ENCODE measurements at places on chromosomes 12 and 14.

DNA sequence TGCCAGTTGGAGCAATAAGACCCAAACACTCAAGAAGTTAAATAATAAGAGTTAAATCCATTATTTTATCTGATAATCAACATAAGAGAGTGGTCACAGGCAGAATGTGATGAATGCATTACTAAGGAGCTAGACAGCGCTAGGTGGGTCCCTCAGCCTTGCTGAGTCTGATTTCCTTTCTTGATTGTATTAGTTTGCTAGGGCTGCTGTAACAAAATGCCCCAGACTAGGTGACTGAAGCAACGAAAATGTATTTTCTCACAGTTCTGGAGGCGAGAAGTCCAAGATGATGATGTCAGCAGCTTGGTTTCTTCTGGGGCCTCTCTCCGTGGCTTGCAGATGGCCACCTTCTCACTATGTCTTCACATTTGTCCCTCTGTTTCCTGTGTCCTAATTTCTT is 8.2 kb upstream of the CCDC177 start:
- no peak for DNase-seq

- peak; percentile 6 for DNase-seq
Measured at GRCh38 chr12:3753544-3754284, 805 bp upstream of the CRACR2A start.

DNA sequence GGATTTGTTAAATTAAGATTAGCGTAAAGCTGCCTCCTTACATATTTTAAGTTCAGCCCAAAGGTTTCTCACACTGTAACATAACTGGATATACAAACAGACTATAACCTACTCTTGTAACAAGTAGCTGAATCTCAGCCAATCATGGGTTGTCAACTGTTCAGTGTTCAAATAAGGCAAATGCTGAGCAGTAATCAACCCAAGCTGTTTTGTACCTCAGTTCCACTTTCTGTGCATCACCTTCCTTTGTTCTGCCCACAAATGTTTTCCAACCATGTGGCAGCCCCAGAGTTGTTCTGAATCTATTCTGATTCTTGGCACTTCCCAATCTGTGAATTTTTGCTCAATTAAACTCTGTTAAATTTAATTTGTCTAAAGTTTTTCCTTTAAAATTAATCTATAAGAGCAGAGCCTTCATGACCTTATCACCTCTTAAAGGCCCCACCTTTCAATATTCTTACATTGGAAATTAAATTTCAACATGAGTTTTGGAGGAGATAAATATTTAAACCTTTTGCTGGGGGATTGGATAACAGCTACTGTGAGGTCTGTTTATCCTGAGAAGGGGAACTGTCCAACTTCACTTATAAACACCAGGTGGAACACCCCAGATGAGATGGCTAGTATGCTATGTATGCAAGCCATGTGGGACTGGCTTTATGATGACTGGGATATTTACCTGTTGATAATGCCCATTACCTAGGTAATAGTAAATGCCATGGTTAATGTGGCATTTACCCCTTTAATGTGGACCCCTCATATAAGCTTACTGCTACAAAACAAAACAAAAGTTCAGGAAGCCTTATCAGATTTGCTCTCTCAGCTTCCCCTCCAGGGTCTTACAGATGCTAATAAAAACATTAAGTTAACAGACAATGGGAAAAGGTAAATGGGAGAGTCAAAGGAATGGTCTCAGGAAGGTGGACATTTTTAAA is 42.2 kb upstream of the ARID2 start:
- no peak for DNase-seq

GRCh38 chr12:5335069-5335468 is 96.8 kb upstream of the NTF3 start:
- DNase-seq = no peak

GRCh38 chr14:99380402-99380801 is 100.3 kb downstream of the SETD3 start:
- DNase-seq = no peak

GRCh38 chr12:26277506-26278246 is 82.3 kb downstream of the SSPN start:
- no peak for DNase-seq

- no peak for DNase-seq
Measured at GRCh38 chr12:16605642-16606116, 283 bp downstream of the LMO3 start.

DNA sequence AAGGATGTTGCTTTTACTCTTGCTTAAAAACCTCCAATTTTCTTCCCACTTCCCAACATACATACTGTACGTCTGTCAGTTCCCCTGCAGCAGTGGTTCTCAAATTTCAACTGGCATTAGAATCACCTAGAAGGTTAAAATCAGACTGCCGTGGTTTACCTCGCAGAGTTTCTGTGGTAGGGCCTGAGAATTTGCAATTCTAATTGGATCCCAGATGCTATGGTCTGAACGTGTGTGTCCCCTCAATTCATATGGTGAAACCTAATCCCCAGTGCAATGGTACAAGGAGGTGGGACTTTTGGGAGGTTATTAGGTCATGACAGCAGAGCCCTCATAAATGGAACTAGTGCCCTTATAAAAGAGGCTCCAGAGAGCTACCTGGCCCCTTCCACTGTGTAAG is 226.9 kb downstream of the CRADD start:
- DNase-seq = no peak

DNA sequence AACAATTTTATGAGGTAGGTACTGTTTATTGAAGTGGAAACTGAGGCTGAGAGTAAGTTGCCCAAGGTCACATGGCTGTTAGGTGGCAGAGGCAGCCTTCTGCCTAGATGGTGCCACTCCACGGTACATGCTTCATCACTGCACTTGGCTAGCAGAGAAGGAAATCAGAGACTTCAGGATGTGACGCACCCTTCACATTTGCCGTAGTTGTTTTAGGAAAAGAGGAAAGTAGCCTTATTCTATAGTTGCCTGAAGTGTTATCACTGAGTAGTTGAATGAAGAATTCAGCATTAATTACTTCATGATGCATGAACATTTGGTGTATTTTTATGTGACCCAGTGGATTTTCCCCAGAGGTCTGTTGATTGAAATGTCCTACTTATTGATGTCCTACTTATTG is 55.7 kb downstream of the ERC1 start:
- no peak for DNase-seq

GRCh38 chr12:129753586-129753985 is 150.2 kb downstream of the TMEM132D start:
- no peak for DNase-seq

DNA sequence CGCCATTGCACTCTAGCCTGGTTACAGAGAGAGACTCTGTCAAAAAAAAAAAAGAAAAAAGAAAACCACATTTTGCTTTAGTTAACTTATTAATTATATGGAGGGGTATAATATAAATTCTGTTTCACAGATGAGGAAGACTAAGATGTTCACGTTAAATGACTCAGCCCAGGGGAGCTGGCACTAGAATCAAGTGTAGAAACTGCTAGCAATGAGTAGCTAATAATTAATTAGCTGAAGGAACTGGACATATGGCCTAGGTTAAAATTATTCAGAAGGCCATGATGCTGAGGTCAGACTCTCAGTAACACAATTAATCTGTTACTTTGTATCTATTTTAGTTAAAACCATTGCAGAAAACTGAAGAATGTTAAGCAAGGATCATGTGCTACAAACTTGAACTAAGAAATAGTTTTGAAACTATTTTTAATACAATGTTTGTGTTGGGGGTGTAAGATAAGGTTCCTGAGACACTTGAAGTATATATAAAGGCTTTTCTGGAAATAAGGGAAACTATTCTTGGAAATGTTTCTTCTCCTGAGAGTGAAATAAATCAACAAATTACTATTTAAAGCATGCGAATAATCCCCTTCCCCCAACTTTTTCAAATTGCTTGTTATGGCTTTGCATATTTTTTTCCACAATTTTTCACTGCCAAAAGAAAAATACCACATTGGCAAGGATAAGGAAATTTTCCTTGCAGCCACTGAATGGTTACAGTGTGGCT is 589.3 kb downstream of the SOX5 start:
- DNase-seq = no peak

DNA sequence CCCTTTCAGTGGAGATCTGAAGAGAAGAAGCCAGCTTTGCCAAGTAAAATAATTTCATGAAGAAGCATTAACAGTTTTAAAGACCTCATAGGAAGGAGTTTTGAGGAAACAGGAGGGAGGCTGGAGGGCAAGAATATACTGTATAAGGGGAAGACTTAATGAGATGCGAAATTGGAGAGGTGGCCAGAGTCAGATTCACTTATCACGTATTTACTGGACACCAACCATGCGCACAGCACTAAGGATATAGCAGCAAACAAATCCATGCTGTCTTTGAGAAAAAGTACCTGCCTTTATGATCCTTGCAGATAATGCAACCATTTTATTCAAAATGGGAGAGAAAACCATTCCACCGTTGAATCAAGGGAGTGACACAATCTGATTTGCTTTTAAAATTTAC is 100.3 kb downstream of the ERC1 start:
- DNase-seq = no peak

DNA sequence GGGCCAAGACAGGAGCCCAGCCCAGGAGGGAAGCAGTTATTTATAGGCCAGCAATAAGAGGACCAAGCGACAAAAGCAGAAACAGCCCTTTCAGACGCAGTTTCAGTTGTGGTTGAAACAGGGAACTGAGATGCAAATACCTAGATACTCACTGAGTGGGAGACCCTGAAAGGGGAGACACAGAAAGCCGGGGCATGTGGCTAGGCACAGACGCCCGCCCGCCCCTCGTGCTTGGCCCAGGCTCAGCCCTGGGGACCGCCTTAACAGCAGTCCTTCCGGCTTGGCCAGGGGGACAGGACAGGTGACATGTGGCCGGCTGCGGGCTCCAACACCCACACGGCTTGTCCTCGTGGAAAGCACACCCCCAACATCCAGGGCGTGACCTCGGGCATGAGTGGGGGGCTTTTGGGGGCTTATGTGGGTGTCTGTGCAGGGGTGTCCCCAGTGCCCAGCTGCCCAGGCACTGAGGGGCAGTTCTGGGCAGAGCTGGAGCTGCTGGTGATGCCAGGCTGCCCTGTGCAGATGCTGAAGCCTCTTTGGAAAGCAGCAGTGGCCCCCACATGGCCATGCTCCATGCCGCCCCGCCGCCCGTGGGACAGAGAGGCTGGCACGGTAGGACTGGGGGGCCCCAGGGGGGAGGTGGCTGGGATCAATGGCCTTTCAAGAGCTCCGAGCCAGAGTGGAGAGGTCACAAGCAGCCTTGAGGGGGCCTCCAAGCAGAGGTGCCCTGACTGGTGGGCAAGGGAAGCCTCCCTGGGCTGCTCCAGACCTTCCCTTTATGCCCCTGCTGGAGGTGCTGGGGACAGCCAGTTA is 2.1 kb downstream of the PLD4 start:
- DNase-seq = peak; percentile 49

GRCh38 chr12:4246116-4246515 is 27.4 kb upstream of the CCND2 start:
- DNase-seq = no peak

DNA sequence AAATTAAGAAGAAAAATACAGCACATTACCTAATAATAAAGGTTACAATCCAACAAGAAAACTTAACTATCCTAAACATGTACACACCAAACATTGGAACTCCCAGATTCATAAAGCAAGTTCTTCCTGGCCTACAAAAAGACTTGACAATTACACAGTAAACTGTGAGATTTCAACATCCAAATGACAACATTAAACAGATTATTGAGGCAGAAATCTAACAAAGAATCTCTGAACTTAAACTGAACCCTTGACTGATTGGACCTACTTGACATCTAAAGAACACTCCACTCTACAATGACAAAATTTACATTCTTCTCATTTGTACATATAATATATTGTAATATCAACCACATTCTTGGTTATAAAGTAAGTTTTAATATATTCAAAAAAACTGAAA is 1341.3 kb downstream of the LRFN5 start:
- DNase-seq = no peak

DNA sequence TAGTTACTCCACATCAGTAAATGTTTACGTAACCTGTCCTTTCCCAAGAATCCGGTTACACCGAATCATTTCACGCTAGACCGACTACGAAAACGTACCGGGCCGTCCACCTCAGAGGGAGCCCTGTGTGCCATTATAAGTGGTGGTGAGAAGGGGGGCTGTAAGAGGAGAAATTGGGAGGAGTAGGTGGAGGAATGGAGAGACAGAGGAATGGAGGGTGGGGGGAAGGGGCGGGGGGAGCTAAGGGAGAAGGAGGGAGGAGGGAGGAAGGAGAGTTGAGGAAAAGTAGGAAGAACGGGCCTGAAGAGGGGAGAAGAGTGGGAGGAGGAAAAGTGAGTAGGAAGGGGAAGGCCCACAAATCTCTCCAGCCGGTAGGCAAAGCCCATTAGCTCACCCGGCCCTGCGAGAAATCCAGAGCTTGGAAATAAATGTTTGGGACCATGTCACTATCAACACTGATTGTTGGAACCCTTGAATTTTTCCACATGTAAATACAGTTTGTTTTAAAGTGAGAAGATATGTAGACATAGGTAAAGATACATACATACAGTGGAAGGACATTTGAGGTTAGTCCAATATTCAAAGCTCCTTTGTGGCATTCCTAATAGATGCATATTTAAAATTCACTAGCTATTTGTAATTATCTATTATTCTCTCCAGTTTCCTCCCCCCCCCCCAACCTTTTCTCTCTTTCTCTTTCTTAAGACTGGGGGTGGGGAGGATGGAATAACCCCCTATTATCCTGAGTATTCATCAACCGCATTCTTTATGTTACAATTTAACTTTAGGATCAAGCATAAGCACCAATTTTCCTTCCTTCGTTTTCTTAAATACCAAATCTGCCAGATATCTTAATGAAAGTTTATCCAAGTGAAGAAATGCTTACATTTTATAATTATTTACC is 2.1 kb upstream of the FOXG1 start:
- no peak for DNase-seq

DNA sequence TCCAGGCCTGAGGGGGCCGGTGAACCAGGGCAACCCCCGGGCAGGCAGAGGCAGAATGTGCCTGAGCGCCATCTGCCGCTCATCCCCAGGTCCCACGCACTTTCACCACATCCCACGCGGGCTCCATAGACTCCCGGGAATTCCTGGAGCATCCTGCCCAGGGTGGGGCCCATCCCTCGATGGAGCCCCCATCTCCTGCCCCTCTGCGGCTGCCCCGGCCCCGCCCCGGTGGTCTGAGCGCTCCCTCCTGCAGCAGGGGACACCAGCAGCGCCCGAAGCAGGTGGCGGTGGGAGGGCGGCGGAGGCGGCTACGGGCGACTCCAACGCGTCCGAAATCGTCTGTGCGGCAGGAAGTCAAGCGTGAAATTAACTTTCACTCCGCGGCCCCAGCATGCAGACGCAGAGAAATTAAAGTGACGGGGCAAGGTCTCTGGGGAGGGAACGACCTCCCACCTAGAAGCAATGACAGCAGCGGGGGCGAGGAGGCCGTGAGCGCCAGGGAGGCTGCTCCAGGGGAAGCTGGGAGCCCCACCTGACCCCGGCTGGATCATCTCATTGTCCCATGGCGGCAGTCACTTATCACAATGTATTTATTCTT is 122.2 kb downstream of the NCOR2 start:
- no peak for DNase-seq

DNA sequence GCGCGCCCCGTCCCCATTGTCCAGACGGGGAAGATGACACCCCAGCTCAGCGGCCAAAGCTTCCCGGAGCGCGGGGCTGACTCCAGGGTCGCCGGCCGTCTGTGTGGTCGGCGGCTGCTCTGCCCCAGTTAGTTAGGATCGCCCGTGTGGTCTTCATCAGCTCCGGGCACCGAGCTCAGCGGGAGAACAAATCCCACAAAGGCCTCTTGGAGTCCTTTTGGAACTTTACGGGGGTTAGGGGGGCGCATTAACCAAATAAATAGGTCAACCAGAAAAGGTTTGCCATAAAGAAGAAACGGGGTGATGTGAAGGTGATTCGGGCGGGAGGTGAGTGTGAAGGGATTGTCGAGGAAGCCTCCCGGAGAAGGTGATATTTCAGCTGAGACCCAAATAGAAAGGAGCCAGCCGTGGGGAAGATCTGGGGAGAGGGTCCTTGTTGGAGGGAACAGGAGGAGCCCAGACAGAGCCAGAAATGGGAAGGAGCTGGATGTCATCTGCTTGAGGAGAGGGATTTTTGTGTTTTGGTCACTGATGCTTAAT is 697 bp downstream of the ATP6V0A2 start:
- no peak for DNase-seq

All from CD4-positive, alpha-beta T cell treated with Interferon gamma for 1 hour (primary cell).